ENCODE measurements at places on chromosomes 13 and 19.
A peak's percentile ranks its signal among the peaks of the same experiment; 100 is the strongest.

DNA sequence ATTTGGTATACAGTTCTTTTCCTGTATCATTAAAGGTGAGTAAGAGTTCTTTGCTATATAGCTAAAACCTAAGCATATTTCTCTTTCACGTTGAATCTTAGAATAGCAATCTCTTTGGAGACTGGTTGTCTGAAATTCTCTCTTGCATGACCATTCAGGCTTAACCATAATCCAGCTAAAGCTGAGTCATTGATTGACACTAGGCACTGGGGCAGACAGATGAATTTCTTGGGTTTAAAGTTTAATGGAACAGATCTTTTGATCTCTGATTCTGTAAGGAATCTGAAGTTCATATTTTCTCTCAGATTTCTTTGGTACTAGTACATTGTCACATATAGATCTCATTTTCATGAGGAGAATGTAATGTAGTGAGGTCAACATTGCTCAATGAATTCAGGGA lies 397.3 kb upstream of the MIR17HG start:
- DNase-seq: peak; percentile 70

GRCh38 chr19:46107371-46107770 lies 17.1 kb downstream of the IGFL3 start:
- DNase-seq: no peak

GRCh38 chr13:46178143-46178542 lies 3.8 kb downstream of the LCP1 start:
- DNase-seq: no peak

GRCh38 chr13:99178636-99179035 lies 22.0 kb upstream of the UBAC2 start:
- no peak for DNase-seq

DNA sequence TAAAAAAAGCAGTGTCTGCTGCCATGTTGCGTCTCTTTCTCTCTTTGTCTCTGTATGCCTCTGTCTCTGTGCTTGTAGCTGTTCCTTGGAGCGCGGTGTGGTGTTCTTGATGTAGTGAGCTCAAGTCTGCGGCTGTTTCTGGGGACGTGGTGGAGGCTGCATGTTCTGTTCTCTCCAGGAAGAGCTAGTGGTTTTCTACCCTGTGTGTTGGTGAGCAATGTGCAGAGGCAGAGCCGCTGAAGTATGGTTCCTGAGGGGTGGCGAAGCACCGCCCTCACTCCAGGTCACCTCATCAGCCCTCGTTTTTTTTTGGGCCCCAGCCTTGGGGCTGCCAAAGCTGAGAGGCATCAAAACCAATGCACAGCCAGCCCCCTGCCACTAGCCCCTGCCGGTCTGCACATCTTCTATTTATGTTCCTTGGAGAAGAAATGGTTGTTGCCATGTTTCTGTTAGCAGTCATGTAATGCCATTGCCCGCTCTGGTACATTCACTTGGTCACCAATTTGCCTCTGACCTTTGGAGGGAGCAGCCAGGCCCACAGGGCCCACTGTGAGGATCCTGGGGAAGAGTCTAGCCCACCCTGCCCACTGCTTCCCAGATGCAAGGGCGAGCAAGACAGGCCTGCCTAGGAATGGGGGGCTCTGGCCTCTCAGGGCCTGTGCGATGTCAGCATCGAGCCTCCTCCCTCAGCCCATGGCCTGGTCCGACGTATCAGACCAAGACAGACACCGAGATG lies 7.2 kb downstream of the HNRNPL start:
- DNase-seq: no peak

DNA sequence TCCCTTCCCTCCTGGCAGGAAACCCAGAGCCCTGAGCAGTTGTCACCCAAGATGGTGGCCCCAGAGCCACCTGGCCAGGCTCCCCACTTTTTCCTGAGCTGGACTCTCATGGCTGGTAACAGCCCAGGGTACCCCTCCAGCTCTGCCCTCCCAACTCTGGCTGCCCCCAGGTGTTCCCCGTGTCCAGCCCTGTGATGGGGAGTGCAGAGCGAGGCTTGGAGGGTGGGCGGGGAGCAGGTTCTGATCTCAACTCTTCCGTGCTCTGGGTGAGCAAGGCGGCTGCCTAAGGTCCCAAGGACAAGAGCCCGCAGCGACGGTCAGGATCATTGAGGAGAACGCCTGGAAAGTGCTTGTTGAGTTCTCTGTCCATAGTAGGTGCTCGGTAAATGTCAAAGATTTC lies 54.7 kb upstream of the GAS6 start:
- no peak for DNase-seq

DNA sequence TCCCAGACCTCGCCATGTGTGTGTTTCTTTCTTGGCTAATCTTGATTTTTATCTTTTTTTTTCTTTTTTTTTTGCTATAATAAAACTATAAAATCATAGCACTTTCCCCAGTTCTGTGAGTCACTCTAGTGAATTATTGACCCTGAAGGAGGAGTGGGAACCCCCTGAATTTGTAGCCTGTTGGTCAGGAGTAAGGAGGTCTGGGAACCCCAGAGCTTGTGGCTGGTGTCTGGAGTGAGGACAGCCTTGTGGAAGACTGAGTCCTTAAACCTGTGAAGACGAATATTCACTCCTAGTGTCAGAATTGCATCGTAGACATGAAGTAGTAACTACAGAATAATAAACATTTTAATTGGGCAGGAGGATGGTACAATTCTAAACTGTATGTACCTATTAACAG lies 7.4 kb downstream of the EID2B start:
- DNase-seq: no peak

GRCh38 chr19:41711376-41712261 lies 3.2 kb downstream of the CEACAM5 start:
- no peak for DNase-seq

DNA sequence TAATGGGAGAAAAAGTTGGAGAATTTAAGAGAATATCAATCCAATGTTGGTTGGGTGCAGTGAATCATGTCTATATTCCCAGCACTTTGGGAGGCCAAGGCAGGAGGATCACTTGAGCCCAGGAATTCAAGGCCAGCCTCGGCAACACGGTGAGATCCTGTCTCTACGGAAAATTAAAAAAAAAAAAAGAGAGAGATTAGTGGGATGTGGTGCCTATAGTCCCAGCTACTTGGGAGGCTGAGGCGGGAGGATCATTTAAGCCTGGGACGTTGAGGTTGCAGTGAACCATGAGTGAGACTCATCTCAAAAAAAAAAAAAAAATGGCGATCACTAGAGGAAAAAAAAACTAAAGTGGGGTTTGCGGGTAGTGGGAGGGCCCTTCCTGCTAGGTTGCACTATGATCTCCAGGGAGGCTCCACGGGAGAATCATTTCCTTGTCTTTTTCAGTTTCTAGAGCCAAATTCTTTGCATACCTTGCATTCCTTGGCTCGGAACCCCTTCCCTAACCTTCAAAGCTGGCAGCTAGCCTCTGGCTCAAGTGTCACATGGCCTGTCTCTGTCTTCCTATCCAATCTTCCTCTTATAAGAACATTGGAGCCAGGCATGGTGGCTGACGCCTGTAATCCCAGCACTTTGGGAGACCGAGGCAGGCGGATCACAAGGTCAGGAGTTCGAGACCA lies 5.8 kb upstream of the ERCC2 start:
- peak; percentile 94 for DNase-seq

DNA sequence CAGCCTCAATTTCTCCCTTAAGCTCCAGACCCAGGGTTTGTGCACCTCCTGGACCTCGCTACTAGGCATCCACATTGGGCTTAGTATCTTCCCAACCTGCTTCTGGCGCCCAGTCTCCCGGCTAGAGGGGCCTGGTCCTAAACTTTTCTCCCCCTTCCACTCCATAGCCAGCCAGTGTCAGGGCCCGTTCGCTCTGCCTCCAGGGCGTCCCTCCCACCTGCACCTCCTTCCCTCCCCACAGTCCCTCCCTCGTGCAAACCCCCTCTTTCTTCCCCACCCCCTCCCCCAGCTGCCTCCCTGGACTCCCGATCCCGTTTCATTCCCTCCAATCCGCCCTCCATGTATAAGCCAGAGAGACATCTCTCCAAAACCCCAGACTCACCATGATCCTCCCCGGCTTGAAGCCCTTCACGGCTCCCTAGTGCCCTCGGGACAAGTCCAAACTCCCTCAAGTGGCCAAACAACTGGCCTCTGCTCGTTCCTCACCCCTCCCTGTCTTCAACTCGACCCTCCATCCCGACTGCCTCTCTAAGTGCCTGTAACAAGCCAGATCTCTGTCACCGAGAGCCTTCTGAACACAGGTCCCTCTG lies 997 bp upstream of the SAMD4B start:
- DNase-seq: peak; percentile 9

- DNase-seq: no peak
These were observed 205.6 kb downstream of the LHFPL6 start for GRCh38 chr13:39397226-39397895.

DNA sequence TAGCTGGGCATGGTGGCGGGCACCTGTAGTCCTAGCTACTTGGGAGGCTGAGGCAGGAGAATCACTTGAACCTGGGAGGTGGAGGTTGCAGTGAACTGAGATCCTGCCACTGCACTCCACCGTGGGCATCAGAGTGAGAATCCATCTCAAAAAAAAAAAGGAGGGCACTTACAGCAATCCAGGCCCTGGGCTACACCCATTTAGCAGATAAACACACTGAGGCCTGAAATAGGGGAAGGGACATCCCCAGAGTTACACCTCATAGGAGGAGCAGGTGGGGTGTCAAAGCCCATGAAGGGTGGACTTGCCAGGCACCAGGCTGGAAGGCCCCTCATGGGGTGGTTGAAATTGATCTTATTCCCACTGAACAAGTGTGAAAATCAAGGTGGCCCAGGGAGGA lies 13.9 kb upstream of the PLAUR start:
- DNase-seq: no peak

DNA sequence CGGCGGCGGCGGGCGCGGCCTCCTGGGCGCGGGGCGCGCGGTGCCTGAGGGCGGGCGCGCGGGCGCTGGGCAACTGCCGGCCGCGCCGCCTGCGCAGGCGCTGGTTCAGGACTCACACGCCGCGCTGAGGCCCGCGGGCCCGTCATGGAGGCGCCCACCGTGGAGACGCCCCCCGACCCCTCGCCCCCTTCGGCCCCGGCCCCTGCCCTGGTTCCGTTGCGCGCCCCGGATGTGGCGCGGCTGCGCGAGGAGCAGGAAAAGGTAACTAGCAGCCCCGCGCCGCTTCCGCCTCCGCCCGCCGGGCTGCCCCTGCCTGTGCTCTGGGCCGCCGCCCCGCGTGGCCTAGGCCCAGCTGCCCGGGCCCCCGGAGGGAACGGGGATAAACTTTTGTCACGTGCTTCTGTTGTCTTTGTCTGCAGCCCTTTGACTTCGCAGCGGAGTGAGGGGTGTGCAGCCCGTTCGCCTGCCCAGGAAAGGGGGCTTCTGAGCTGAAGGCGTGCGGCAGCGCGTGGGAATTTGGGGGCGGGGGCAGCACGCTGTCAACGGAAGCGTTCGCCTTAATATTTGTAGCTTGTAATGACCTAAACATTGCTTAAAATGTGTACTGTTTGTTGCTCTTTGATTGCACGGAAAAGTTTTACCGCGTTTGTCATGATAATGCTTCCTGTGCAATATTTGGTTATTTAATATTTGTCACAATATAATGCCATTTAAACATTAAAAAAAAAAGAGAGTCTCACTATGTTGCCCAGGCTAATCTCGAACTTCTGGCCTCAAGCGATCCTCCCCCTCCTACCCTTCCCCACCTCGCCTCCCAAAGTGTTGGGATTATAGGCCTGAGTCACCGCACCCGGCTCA lies 594 bp downstream of the URI1 start:
- peak; percentile 35 for DNase-seq

DNA sequence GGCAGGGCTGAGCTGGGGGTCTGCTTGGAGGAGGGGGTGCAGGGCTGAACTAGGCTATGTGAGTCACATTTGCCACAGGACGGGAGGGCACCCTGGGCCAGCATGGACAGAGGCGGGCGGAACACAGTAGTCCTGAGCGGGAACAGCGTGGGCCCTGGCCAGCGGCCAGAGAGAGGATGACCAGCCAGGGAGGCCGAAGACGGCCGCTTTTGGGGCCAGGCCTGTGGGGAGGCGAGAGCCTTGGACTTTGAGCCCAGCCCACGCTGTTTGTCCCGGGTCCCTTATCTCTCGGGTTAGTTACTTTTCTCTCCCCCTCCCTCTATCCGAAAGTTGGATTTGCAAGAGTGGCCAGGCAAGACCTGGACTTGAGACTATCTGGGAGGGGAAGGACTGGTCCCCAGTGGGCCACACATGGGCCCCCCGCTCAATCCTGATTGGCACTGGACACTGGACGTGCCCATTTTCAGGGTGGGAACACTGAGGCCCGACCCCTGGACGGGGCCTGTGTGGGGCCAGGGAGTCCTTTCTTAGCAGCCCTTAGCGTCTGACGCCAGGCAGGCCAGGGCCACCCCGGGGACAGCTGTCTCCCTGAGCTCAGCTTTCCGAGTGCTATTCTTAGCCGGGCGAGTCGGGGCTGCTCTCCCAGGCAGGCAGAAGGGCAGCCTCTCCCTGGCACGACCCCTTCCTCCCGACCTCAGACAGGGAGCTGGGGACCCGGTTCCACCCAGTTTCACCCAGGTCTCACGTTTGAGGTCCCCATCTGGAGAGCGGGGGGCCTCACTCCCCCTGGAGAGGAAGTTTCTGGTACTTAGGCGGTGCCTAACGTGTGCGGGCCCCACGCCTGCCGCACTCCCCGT lies 833 bp downstream of the GAMT start:
- no peak for DNase-seq

- peak; percentile 72 for DNase-seq
These were observed 29.1 kb downstream of the VAV1 start for GRCh38 chr19:6801485-6802086.

DNA sequence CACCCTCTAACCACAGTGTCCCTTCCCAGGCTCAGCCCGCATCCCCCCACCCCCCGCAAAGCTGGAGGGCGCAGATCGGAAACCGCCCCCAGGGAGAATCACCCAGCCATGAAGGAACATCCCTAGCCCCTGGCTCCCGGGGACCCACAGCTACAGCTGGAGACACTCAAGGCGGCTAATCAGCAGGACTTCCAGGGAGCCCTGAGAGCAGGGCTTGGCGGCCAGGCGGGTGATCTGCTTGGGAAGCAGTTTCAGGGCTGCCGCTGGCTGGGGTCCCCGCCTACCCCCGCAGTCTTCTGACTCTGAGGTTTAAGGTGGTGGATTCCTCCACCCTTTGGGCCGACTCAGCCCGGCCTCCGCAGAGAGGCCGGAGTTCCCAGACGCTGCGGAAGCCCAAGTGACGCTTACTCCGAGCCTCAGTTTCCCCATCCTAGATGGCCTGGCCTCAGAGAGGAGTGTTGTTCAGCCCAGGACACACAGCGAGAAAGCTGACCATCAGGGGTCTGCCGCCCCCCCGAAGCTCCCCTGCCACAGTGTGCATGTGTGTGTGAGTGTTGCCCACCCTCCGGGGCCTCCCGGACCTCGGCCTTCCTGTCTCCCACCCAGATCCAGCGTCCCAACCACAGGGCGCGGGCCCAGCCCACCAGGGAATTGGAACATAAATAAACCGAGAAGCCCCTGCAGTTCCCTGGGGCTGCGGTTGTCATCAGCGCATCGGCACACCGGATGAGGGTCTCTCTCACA lies 9.8 kb downstream of the FUT6 start:
- DNase-seq: no peak
